Mucosa of descending colon (tissue), 3 donors: ENCODE measurements at places on chromosomes 11 and 22. TPM values are rescaled to one million over a fixed set of nuclear protein-coding genes. Genes with fewer than 3 reads are reported as not detected.

The CCDC73 gene
- total RNA-seq: not detected

The OR51B5 gene
- total RNA-seq: not detected

The SMTNL1 gene
- not detected for total RNA-seq

The CCDC157 gene
- total RNA-seq: 1.6 TPM

The PDE3B gene
- 25.9 TPM for total RNA-seq

The LRP4 gene
- total RNA-seq: 50.0 TPM

The EIF4ENIF1 gene
- total RNA-seq: 42.0 TPM

The GGT5 gene
- 14.7 TPM for total RNA-seq

The PHETA2 gene
- 13.5 TPM for total RNA-seq

The FOSL1 gene
- 1.2 TPM for total RNA-seq

The P4HA3 gene
- 0.34 TPM for total RNA-seq

The CXCR5 gene
- total RNA-seq: 0.23 TPM

The SYTL2 gene
- 282 TPM for total RNA-seq

The KIAA1671 gene
- total RNA-seq: 71.3 TPM

The CARD16 gene
- 43.6 TPM for total RNA-seq

The CNTF gene
- 2.5 TPM for total RNA-seq

The INS gene
- not detected for total RNA-seq

The EFCAB6 gene
- 1.8 TPM for total RNA-seq

The MYRF gene
- 15.6 TPM for total RNA-seq

The LRRC56 gene
- 1.5 TPM for total RNA-seq

The EED gene
- total RNA-seq: 29.6 TPM

The CDKN1C gene
- 40.3 TPM for total RNA-seq

The PRAME gene
- 0.22 TPM for total RNA-seq

The OR51I2 gene
- total RNA-seq: not detected
